ENCODE measurements at places on chromosomes 6 and 20.

DNA sequence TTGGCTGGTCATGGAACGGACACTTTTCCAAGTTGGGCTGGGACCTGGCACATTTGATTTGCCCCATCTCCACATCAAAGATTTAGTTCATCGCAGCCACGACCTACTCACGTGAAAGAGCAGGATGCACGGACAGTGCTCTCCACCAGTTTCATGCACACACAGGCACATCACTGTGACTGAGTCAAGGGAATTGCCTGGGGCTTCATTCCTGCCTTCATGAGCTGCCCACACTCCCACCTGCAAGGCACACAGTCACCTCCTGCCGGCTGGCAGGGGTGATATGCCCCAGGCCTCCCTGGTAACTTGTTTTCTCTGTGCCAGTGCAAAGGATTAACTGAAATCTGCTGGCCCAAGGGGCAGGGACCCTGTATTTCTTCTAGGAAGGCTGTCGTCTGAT, 23.3 kb upstream of the CST1 start:
- no peak for DNase-seq

GRCh38 chr20:62899633-62900051, 26.7 kb downstream of the DIDO1 start:
- no peak for DNase-seq

- no peak for DNase-seq
These were observed 50.7 kb downstream of the MRPL14 start for GRCh38 chr6:44076356-44077213.

DNA sequence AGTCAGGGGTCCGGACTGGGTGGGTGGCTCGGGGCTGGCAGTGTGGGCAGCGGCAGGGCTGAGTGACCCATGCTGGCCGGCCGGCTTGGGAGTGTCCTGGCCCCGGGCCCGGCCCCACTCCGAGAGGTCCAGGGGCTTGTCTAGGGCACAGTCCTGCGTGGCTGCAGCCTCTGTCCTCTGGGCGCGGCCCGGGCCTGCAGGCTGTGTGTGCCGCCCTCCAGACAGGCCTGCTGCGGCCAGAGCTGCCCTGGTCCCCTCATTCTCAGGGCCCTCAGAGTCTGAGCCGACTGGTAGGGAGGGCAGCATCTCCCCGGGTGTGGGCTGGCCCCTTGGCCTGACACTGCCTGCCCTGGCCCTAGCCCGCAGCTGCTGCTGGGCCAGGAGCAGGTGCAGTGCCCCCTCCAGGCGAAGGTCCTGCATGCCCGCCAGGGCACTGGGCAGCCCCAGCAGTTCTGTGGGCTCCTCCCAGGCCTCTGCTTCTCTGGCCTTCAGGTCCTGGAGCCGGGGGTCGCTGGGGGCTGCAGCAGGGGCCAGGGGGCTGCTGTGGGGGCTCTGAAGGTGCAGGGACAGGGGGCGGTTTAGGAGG, 6.9 kb upstream of the CABLES2 start:
- DNase-seq = no peak

DNA sequence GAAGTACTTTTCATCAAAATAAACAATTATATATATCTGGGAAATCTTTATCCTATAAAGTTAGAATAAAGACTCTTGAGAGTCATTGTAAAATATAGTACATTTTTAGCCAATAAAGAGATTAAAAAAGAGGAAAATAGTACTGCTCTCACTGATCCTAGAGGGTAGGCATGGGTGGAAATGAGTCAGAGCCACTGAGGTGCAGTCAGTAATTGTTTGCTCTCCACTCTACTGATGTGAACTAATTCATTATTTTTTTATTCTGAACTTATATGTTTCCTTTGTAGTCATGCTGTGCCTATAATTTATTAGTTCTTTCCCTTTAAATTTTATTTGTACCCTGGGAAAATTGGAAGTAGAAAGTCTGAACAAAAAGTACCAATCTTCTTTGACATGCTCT, 1359.4 kb upstream of the GJE1 start:
- no peak for DNase-seq

DNA sequence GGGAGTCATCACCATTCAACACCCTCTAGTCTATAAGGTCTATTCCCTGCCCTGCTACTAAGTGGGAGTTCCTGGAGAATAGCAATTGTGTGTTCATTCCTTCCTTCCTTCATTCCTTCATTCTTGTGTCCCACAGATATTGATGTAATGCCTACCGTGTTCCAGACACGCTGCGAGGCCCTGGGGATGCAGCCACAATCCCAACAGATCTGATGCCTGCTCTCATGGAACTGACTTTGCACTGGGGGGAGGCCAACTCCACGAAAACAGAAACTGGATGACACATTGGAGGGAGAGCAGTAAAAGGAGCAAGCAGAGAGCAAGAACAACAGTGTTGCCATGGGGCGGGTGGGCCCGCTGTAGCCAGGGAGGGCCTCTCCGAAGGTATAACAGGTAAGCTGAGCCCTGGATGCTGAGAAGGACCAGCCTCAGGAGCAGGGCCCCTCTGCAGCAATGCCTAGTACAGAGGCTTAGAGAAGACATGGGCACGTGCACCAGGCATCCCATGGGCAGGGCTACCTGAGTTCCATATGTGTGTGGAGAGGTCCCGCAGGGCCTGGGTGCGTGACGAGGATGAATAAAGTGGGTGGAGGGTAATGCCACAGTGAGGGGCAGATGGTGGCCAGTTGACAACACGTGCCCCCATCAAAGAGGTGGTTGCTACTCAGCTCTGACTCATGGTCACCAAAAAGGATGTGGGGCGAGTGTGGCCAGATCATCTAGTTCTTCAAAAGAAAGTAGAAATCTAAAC, 173.9 kb downstream of the NFATC2 start:
- no peak for DNase-seq

GRCh38 chr6:46876126-46876525, 45.6 kb downstream of the ADGRF5 start:
- DNase-seq = no peak

DNA sequence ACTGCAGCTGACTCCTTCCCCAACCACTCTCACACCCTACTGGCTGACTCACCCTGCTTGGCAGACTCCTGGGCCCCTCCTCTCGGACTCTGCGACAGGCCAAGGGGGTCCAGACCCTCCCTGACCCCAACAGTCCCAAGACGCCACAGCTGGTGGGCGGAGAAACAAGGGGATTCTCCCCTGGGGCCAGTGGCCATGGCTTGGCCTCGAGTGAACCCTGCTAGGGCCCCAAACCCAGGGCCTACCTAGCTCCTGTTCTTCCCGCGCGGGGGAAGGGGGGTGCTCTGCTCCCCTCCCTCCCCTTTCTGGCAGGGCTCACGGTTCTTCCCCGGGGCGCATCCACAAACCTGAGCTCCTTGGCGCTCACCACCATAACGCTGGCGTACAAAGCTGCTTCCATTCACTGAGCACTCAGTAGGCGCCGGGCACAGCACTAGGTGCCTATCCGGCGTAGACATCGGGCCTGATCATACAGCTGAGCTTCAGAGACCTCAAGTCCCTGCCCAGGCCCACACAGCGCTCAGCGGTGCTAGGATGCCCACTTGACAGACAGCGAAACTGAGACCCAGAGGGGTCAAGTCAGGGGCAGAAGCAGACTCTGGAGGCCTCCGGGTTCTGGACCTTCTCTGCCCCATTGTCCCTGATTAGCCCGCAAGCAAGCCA, 597 bp downstream of the ADA start:
- no peak for DNase-seq

DNA sequence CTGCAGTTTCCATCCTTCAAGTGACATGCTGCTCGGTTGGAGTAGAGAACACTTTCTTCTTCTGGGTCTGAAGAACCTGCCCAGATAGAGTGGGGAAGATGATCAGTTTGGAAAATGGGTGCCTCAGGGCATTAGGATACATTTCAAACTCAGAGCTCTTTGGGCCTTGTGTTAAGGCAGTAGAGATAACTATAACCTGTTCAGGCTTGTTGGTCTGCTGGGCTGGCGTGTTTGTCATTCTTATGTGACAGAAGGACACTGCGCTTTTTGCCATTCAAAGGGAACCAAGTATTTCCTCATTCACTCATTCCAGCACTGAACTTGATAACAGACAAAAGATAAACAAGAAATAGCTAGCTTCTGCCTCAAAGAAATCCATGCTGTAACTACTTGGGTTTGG, 3.8 kb downstream of the TOMM34 start:
- DNase-seq = no peak

DNA sequence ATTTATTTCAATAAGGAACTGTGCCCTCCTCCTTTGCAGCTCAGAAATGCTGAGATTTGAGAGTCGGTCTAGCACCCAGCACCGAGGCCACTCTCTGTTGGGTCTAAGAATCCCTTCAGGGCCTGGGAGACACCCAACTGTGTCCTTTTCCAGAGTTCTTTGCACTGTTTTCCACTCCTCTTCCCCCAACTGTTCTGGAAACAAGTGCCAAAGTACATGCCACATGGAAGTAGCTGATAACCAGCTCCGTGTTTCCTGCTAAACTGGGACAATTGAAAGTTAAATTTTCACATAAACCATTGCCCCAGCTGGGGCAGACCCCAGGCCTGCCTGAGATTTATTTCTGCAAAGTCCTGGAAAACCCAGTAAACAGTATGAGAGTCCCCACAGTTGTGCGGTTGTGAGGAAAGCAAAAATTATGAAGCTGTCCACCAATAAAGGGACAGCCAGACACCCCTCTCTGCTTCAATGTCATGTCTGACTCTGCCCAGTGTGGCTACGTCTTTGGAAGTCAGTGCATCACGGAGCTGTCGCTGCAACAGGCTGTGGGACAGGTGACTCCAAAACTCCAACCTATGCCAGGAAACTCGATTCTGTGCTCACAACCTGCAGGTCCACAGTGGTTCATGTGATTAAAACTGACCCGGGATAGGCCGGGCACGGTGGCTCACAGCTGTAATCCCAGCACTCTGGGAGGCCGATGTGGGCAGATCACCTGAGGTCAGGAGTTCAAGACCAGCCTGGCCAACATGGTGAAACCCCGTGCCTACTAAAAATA, 178.0 kb upstream of the AFDN start:
- no peak for DNase-seq

- no peak for DNase-seq
These were observed 615 bp upstream of the EYA2 start for GRCh38 chr20:46893877-46894578.

DNA sequence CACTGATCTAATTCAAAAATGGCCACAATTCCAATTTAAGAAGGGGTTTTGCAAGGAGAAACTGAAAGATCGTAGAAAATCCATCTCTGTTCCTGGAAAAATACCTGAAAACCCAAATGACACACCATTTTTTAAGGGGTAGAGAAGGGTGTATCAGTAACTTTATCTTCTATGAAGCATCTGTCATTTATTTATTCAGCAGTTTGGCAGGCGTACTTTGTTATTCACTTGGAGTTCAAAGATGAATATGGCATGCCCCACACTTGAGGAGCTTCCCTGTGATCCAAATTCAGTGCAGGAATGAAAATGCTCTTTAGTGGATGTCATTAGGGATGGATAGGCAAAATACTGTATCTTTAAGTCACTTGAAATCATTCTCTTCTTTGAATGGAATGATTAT, 7.2 kb downstream of the HINT3 start:
- no peak for DNase-seq

All from activated CD4-positive, alpha-beta T cell treated with anti-CD3 and anti-CD28 coated beads for 24 hours (primary cell).